ENCODE measurements at places on chromosomes 1 and 21.
A peak's percentile ranks its signal among the peaks of the same experiment; 100 is the strongest.

- DNase-seq: no peak
These were observed 13.5 kb upstream of the BCL10 start for GRCh38 chr1:85289848-85290335.

DNA sequence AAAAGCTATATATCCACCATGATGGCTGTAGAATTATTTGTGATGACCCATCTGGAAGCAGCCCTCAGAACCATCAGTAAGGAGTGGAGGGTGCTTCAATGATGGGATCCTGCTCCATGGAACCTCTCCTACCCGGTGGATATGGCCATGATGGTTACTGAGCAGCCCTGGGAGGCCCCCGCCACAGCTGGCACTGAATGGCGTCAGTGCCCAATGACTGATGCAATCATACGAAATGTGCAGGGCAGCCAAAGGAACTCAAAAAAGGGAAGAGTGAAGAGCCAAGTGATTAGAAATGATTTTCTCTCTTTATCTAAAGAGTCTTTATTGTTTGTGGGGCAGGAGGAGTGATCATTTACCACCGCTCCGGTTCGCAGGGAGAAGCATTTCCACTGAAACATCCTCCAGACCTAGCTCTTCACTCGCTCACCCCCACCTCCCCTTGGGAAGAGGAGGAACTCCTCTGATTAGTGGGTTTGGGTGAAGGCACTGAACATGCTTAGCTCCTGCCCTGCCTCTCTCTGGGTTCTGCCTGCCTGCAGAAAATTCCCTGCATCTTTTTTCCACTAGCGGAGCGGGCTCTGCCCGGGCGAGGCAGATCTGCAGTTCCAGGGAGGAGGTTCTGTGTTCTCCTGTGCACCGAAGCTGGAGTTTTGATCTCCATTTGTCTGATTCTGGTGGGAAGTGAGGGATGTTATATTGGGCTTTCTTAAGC, 260.3 kb downstream of the GRIK3 start:
- no peak for DNase-seq

DNA sequence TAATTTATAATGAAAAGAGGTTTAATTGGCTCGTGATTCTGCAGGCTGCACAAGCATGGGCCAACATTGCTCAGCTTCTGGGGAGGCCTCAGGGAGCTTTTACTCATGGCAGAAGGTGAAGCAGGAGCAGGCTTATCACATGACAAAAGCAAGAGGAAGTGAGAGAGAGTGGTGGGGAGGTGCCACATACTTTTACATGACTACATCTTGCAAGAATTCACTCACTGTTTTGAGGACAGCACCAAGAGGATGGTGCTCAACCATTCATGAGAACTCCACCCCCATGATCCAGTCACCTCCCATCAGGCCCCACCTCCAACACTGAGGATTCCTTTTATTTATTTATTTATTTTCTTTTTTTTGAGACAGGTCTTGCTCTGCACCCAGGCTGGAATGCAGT, 5.5 kb upstream of the PLEKHM2 start:
- peak; percentile 54 for DNase-seq

GRCh38 chr1:180116964-180117763, 37.5 kb upstream of the QSOX1 start:
- peak; percentile 8 for DNase-seq

DNA sequence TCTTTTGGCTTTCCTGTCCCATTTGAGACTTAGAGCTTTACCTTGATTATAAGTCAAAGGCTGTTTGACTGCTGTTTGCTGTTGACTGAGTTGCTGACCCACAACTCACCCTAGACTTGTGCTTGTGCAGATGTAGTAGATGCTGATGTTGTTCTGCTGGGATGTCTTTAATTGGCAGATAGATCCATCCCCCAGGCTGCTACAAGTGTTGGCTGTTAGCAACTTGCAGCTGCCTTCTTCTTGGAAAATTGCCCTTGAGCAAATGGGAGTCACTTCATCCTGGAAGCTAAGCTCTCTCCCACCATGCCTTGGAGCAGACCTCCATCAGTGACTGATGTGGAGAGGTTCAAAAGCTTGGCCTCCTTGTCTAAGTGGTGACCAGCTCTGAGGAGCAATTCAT, 139.3 kb upstream of the KIAA0040 start:
- no peak for DNase-seq

All from LoVo (cell line).